ENCODE measurements at places on chromosomes 12 and 14. TPM values are rescaled to one million over a fixed set of nuclear protein-coding genes. Genes with fewer than 3 reads are reported as not detected.

DNA sequence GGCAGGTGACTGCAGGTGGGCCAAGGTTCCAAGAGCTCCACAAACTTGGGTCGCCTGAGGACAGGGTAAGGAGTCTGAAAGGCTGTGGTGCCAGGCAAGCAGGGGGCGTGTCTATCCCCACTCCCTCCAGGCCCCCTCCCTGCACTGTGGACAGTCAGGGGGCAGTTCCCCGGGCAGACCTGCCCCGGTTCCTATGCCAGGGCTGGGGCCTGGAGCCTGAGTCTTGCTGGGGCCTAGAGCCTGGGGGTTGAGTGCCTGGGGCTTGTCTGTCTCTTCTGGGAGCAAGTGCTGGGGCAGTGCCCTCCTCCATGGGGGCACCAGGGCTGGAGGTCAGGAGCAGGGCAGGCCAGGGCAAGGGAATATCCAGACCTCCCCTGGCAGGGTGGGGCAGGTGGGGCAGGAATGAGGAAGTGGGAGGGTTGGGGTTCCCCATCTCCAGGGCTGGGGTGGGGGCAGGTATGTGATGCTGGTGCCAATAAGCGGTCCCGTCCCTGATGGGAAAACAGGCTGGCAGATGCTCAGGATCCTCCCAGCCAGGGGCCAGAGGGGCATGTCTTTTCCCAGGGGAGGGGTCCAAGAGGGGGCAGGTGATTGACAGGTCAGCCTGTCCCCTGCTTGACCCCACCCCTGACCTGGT is 11.9 kb upstream of the TNFAIP2 start:
- H3K4me1 ChIP-seq, result peaks cover 54% of the 10 kb centered on the region
- no peaks in the 10 kb centered on the region for H3K36me3 ChIP-seq
- no peak overlapping the region for H3K27ac ChIP-seq

DNA sequence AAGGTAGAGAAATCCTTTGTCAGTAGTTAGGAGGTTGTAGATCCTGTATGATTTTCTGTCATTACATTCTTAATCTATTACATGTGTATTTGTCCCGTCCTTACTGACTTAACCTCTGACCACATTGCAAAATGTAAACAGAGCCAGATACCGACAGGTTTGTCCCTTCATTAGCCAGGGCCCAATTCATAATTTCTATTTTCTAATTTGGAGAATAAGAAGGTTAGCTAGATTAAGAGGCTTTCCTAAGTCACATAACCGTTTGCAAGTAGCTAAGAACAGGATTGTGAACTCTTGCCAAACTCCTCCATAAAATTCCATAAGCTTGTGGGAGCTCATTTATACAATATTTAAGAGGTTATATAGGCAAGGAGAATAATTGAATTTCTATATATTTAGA is 352.6 kb downstream of the RAD51B start:
- H3K4me3 ChIP-seq, result no peak overlapping the region
- no peaks in the 10 kb centered on the region for H3K27me3 ChIP-seq
- H3K4me1 ChIP-seq, result peaks cover 20% of the 10 kb centered on the region

- H3K27ac ChIP-seq, result no peak overlapping the region
- no peak overlapping the region for H3K4me3 ChIP-seq
- no peak for DNase-seq
- no peaks in the 10 kb centered on the region for H3K36me3 ChIP-seq
- H3K4me1 ChIP-seq, result no peaks in the 10 kb centered on the region
These were observed 44.7 kb downstream of the SLC8A3 start for GRCh38 chr14:70144046-70144445.

EEF1AKMT3 gene
- 53.1 TPM for total RNA-seq

GRCh38 chr14:65704437-65704836 is 291.9 kb downstream of the FUT8 start:
- no peak overlapping the region for H3K27ac ChIP-seq
- H3K27me3 ChIP-seq, result no peaks in the 10 kb centered on the region
- DNase-seq, result no peak
- H3K4me1 ChIP-seq, result 0 out of 2 replicates have a peak, but pooled peaks cover 3% of the 10 kb centered on the region
- H3K36me3 ChIP-seq, result no peaks in the 10 kb centered on the region
- no peak overlapping the region for H3K4me3 ChIP-seq

- H3K4me1 ChIP-seq, result no peaks in the 10 kb centered on the region
- H3K4me3 ChIP-seq, result no peak overlapping the region
- H3K27me3 ChIP-seq, result peaks cover 19% of the 10 kb centered on the region
- no peak overlapping the region for H3K27ac ChIP-seq
- no peaks in the 10 kb centered on the region for H3K36me3 ChIP-seq
- peak; percentile 71 for DNase-seq
These were observed 13.2 kb upstream of the TIGAR start for GRCh38 chr12:4307593-4308333.

GRCh38 chr12:16184681-16185080 is 92.8 kb downstream of the SLC15A5 start:
- no peak overlapping the region for H3K27ac ChIP-seq
- no peak overlapping the region for H3K4me3 ChIP-seq
- no peaks in the 10 kb centered on the region for H3K27me3 ChIP-seq
- H3K36me3 ChIP-seq, result no peaks in the 10 kb centered on the region

ERP27 gene
- not detected for total RNA-seq

- peaks cover 37% of the 10 kb centered on the region for H3K36me3 ChIP-seq
- H3K4me3 ChIP-seq, result no peak overlapping the region
- H3K27ac ChIP-seq, result no peak overlapping the region
These were observed 2.9 kb downstream of the IL23A start for GRCh38 chr12:56341616-56342015.

SERPINA10 gene
- not detected for total RNA-seq

- no peak overlapping the region for H3K4me3 ChIP-seq
- no peaks in the 10 kb centered on the region for H3K36me3 ChIP-seq
- no peaks in the 10 kb centered on the region for H3K4me1 ChIP-seq
- no peak for DNase-seq
- no peak overlapping the region for H3K27ac ChIP-seq
These were observed 472.9 kb downstream of the NELL2 start for GRCh38 chr12:44403185-44403584.

GRCh38 chr12:3137268-3137781 is 60.1 kb downstream of the TSPAN9 start:
- DNase-seq, result peak; percentile 66
- no peak overlapping the region for H3K4me3 ChIP-seq
- H3K27ac ChIP-seq, result no peak overlapping the region

DNA sequence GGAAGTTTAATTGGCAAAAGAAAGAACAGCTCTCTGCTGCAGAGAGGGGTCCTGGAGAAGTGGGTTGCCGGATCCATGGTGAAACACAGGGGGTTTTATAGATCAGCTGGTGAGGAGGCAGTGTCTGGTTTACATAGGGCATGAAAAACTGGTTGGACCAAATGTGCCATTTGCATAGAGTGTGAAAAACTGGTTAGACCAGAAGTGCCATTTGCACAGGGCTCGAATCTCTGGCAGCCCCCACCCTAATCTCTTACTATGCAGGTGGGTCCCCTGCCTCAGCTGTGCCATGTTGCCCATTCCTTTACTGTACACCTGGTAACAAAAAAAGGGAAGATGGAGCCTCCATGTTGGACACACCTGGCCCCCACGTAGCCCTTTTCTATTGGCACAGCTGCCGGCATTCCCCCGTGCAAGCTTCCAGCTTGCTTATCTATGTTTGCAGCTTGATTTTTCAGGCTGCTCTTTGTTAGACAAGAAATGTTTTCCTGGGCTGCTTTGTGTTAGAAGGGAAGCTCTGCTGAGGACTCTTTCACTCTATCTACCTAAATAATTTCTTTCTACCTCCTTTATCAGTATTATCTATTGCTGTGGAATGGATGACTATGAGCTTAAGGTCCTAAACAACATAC is 61.1 kb upstream of the TMEM132D start:
- no peaks in the 10 kb centered on the region for H3K27me3 ChIP-seq
- no peak for DNase-seq
- no peak overlapping the region for H3K4me3 ChIP-seq
- no peak overlapping the region for H3K27ac ChIP-seq
- H3K4me1 ChIP-seq, result no peaks in the 10 kb centered on the region
- H3K36me3 ChIP-seq, result no peaks in the 10 kb centered on the region

Measured in SJSA1 (cell line).